ENCODE measurements at places on chromosomes 7 and 10.

DNA sequence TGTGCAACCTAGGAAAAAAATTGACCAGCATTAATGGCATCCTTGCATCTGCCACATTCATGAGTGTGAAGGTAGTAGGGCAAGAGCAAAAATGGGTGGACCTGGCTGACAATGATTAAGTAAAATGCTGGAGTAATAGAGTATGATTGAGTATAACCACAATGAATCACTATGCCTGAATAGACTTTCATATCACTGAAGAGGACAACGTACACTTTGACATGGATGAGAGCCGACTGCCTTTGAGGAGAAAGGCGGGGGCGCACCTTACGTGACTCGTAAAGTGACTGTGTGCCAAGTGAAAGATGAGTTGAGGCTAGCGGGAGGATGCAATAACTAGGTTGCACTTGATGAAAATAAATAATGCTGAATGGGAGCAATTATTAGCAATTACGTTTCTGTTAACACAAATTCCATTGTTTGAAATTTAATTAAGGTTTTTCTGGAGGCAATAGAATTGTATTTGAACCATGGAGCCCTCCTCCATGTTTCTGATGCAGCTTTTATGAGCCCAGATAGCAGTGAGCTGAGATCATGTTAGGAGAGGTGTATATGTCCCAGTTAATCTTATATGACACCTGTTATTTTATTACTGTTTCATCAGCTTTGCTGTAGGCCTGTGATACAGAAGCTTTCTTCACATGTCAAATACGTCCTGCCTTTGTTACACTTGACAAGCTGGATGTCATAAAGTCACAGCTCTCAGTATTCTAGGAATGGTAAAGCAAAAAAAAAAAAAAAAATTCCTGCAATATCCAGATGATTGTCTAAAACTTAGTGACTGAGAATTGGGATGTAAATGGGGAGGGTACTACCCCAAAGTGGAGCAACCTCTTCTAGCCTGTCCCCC is 596.5 kb downstream of the NXPH1 start:
- no peak for DNase-seq

DNA sequence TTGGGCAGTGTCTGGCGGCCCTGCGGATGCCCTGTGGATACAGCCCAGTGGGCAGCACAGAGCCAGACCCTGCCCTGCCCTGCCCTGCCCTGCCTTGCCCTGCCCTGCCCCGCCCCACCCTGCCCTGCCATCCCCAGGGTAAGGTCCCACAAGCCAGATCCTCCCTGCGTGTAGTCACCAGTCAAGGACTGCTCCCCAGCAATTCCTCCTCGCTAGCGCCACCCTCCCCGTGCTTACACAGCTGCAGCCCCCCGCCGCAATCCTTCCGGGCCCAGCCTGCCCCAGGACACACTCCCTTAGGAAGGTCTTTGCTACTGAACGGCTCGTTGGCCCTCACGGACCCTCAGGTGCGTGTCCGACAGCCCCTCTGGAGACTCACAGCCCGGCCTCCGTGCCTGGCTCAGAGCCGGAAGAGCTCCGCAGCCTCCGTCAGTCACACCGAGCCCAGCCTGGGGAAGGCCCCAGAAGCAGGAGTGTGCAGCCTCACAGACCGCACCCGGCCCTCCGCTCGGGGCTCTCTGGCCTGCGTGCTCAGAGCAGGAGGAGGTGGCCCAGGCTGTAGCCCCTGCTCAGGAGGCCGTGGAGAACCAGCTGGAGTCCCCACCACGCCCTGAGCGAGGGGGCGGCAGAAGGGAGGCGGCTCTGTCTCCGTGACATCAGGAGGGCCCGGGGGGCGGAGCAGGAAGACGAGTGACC is 68.3 kb downstream of the PWWP2B start:
- no peak for DNase-seq

- no peak for DNase-seq
Measured at GRCh38 chr10:52755297-52756062, 17.1 kb downstream of the MBL2 start.

- no peak for DNase-seq
Measured at GRCh38 chr7:137987968-137988367, 13.9 kb downstream of the CREB3L2 start.

- DNase-seq, result no peak
Measured at GRCh38 chr10:2700626-2701305, 366.6 kb upstream of the PFKP start.

GRCh38 chr7:43141091-43141490 is 28.6 kb downstream of the HECW1 start:
- DNase-seq, result no peak

DNA sequence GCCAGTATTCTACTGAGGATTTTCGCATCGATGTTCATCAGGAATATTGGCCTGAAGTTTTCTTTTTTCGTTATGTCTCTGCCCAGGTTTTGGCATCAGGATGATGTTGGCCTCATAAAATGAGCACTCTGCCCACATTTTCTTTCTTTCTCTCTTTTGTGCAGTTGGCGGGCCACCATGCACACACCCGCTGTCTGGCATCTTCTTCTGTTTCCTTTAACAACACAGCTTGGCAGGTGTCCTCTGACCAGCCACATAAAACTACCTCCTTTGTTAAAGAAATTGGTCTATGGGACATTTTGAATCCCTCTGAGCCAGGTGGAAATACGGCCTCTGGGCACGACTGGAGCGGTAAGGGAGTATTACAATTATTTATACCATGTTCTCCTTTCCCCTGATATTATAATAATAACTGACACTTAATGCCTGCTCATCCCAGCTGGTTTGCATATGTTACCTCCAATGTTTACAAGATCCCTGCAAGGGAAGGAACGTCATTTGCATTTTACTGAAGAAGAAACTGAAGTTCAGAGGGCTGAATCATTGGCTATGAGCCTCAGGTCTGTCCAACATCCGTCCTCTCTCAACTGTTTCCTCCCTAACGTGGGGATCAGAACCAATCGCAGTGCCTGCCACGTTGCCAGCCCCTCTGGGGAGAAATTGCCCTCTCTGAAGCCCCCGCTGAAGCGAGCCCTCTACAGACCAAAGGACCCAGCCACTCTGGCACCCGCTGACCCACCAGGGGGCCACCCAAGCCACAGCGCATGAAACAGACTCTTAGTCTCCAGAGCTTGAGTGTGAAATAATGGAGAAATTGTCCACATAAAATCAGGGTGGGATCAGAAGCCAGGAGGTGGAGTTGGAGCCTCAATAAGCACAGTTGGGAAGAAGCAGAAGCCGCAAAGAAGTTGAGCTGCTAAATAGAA is 125.0 kb upstream of the FOXK1 start:
- DNase-seq, result no peak

DNA sequence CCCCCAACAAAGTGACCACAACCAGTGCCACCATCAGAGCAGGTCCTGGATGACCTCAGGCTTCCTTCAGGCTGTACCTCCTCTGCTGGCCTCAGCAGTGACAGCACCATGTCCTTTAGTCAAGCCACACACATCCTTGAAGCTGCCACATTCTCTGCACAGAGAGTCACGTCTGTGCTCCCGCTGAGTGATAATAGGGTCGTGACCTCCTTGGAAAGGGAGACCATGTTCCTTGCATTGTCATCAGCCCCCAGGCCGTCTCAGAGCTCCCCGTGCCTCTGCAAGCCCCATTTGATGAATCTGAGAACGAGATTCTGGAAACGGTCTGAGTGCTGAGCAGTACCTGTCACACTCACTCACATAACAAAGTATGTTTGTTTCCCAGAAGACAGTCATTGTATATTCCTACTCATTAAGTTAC is 106.5 kb upstream of the PRR15 start:
- DNase-seq, result no peak

GRCh38 chr7:134690016-134690415 is 43.4 kb downstream of the BPGM start:
- no peak for DNase-seq

GRCh38 chr7:81624650-81625631 is 144.9 kb downstream of the HGF start:
- no peak for DNase-seq
